ENCODE measurements at places on chromosomes 12 and 14.

DNA sequence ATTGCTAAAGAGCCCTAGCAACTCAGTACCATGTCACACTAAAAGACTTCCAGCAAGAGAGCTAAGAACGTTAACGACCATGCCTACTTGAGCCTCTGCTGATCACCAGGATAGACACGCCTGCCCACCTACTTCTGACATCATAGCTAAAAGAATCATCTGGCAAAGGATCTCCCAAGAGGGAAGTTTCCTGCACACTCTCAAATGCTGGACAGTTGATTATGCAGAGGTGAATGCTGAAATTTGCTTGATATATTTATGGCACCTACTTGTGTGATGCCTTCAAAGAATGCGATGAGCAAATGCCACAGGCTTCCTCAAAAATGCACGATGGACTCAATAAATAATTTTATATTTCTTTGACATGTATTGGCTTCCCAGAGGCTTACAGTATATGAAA is 113.6 kb downstream of the GALC start:
- no peak for DNase-seq

DNA sequence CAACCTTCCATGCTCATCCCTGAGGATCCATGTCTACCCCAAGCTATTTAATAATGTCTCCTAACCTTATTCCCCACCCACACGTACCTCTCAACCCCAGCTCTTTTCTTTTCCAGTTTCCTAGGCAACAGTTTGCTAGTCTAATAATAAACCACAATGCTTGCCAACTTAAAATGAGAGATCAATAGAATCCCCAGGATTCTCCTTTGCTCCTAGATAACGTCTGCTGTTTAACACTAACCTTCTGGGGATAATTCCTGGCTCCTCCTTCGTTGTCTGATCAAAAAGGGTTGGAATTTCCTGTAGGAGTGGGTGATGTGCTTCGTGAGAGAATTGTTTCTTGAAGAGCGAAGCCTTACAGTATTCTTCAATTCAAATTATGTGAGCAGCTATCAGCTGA is 42.2 kb upstream of the DBX2 start:
- no peak for DNase-seq

- no peak for DNase-seq
These were observed 18.6 kb upstream of the CHST11 start for GRCh38 chr12:104438134-104438533.

GRCh38 chr14:90093942-90094595 is 32.3 kb downstream of the KCNK13 start:
- DNase-seq = peak; percentile 51

GRCh38 chr12:130929363-130929762 is 24.3 kb upstream of the ADGRD1 start:
- peak; percentile 49 for DNase-seq

DNA sequence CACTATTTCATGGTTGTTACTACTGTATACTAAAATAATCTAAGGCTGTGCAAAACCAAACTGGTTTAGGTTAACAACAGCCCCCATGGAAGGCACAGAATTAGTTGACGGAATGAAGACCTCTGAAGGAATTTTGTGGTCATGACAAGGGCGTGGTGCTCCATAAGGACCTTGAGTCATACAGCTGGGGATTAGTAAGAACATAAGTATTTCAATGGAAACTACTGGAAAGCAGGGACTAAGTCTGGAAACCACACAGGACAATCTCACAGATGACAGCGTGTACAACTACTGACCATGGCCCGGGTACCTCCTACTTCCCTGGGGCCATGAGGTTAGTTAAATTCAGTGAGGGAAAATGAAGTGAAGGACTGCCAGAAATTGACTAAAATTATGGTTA is 98.5 kb upstream of the PLEKHA5 start:
- DNase-seq = peak; percentile 92

DNA sequence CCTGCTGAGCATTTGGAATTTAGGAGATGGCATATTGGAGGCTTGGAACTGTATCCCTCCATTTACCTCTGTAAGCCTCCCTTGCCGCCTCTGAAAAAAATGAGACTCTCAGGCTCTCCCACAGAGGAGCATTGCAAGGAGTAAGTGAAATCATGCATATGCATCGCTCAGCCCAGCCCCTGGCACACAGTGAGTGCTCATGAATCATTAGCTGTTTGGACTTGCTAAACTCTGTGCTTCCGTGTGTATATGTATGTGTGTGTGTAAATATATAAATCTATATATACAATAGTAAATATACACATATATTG is 17.1 kb upstream of the TBX3 start:
- no peak for DNase-seq

- no peak for DNase-seq
These were observed 8.0 kb downstream of the DUSP6 start for GRCh38 chr12:89344043-89344861.

GRCh38 chr12:96220902-96221301 is 26.7 kb downstream of the ELK3 start:
- DNase-seq = peak; percentile 65

GRCh38 chr12:130587966-130588365 is 128.1 kb downstream of the RIMBP2 start:
- no peak for DNase-seq

- no peak for DNase-seq
These were observed 184.5 kb downstream of the NUBPL start for GRCh38 chr14:31745741-31746140.

- DNase-seq = peak; percentile 84
These were observed 2.9 kb upstream of the MMP17 start for GRCh38 chr12:131825146-131825892.

- DNase-seq = no peak
These were observed 61.3 kb upstream of the RESF1 start for GRCh38 chr12:31897781-31898503.

GRCh38 chr12:52903285-52903854 is 1.5 kb downstream of the KRT8 start:
- peak; percentile 73 for DNase-seq

DNA sequence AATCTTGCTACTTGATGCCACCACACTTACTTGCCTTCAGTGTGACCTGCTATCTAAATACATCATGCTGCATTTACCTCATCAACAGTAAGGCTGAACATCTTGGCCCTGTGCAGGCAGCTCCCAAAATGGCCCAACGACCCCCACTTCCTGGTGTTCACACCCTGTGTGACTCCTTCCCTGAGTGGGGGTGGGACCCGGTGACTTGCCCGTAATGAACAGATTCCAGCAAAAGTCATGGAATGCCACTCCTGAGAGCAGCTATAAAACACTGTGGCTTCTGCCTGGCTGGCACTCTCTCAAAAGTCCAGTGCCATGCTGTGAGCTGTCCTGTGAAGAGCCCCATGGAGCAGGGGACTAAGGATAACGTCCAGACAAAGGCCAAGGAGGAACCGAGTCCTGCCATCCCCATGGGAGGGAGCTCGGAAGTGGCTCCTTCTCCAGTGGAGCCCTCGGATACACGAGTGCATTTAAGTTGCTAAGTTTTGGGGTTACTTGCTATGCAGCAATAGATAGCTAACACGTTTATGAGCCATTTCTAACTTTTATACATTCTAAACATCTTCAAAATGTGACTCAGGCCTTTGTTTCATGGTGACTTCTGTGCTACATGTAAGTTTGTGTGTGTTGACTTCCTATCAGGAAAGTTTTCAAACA is 33.0 kb downstream of the P2RX2 start:
- no peak for DNase-seq

DNA sequence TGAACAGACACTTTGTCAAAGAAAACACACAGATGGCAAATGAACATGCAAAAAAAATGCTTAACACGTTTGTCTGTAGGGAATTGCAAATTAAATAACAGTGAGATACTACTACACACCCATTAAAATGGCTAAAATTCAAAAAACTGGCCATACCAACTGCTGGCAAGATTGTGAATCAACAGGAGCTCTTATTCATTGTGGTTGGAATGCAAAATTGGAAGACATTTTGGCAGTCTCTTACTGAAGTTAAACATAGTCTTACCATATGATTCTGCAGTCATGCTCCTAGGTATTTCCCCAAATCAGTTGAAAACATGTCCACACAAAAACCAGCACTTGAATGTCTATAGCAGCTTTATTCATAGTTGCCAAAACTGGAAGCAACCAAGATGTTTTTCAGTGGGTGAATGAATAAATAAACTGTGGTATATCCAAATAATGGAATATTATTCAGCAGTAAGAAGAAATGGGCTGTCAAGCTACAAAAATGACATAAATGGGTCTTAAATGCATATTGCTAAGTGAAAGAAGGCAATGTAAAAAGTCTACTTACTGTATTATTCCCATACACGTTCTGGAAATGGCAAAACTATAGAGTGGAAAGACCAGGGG is 91.4 kb downstream of the PLEKHA5 start:
- peak; percentile 87 for DNase-seq

DNA sequence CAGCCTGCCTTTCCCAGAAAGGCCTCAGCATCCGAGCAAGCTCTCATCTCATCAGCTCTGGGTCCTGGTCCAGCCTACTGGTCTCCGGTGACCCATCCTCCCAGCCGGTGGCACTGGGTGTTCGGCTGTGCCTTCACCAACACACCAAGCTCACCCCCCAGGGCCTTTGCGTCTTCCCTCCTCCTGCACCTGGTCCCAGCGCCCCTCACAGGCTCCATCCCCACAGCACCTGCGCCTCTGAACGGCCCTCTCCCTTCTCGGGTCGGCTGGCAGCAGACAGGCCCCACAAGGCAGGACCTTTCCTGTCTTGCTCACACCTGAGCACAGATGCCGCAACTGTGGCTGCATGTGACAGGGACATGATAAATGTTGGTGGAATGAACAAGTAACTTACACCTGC is 13.1 kb downstream of the P2RX2 start:
- no peak for DNase-seq

GRCh38 chr12:109572506-109572845 is 828 bp downstream of the MMAB start:
- no peak for DNase-seq

- no peak for DNase-seq
These were observed 171.2 kb downstream of the ERC1 start for GRCh38 chr12:1162081-1162760.

DNA sequence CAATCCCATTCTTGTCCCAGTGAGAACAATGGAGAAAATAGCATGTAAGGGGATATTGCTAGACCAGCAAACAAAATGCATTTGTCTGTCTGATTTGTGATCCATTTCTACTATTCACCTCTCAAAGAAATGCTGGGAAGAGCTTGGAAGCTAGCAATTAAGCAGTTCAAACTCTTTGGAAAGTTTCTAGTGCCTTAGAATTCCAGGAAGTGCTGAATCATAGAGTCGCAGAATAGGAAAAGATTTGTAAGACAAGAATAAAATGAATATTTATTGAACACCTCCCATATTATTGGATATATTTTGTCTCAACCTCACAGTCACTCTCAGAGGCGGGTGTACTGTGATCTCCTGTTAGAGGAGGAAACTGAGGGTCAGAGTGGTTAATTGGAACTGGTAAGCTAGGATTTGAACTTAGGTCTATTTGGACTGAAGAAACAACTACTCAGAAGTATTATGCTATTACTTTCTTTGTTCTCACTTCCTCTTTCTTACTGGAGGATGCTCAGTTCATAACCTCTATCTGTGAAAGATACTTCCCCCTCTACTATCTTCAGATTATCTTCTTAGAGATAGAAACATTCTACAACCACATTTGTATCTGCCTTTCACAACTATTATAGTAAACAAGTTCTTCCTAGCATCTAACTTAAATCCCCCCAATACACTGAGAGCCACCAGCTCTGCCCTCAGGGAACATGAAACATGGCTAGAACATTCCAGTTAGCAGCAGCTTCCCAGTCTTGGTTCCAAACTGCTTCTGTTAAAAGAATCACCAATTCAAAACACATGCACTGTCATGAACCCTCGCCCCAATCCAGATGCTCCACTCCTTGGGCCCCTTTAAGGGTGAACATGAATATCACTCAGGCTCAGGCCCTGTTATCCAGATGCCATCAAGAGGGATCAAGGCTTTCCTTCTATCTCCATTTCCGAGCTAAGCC is 64.2 kb downstream of the DRAM1 start:
- DNase-seq = no peak

GRCh38 chr14:68805414-68805813 is 12.5 kb upstream of the ZFP36L1 start:
- no peak for DNase-seq

DNA sequence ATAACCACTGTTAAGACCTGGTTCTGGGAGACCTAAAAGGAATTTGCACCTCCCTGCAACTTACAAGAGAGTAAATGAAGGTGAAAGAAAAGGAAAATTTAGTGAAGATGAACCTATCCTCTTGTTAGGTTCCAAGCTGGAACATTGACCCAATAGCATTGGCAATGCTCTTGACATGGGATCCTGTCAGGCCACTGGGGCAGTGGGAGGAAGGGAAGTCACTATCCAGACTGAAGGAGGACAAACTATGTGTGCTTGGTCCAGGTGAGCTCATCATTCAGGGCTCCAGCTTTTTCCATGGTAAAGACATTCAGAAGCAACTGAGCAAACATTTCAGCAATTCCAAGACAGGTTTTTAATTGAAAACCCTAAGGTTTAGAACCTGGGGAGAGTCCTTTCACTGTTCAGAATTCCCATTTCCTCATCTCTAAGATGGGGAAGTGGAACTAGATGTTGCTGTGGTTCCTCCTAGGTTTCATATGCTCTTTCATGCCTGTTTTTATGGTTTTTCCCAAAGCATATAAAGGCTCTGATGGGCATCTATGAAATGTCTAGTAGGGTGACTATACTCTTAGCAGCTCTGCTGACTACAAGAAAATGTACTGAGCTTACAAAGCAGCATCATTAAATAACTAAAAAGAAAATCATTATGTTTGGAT is 33.1 kb downstream of the MAPK1IP1L start:
- no peak for DNase-seq

GRCh38 chr12:54016478-54016964 is 7.7 kb downstream of the HOXC8 start:
- DNase-seq = peak; percentile 95

- DNase-seq = no peak
These were observed 54.9 kb upstream of the GPR68 start for GRCh38 chr14:91299121-91300115.

- DNase-seq = no peak
These were observed 130.2 kb downstream of the RBM19 start for GRCh38 chr12:113835896-113836295.

DNA sequence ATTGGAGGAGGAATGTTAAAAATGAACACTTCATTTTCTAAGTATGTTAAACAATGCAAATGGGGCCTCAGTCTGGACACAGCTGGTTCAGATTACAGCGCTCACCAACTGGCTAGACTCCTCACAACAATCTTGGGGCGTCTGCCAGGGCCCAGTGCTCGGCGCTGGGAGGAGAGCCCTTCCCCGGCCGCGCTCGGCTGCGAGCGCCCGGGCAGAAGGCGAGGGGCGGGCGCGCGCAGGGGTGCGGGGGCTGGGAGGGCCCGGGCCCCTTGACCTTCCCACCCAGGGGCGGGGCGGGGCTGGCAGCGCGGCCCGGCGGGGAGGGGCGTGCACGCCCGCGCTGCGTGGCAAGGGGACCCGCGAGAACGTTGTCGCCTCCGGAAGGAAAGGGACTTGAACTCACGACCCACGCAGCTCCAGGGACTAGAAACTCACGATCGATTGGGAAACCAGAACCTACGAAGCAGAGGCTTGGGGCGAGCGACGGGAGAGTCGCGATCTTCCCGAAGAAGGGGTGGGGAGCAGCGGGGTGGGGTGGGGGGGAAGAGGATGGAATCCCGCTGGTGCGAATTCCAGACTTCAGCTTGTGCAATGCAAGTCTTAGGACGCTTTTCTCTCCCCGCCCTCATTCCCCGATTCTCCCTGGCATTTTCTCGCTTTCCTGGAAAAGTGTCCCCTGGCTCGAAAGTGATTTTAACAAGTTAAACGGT is at the start of gene FBLN5:
TSS of gene FBLN5 (minus strand) at position 220 of the 710 bp plus-strand sequence. CDS start 465 bp downstream, outside the sequence.
- peak; percentile 97 for DNase-seq
